ENCODE measurements at places on chromosomes 2 and 18. TPM values are rescaled to one million over a fixed set of nuclear protein-coding genes. Genes with fewer than 3 reads are reported as not detected.

Gene CDH19
- total RNA-seq, result 69.6 TPM

Gene EFHD1
- 8.7 TPM for total RNA-seq

Gene AGXT
- total RNA-seq, result not detected

Gene CPS1
- 2.9 TPM for total RNA-seq

- no peaks in the 10 kb centered on the region for H3K4me1 ChIP-seq
- H3K27me3 ChIP-seq, result no peaks in the 10 kb centered on the region
- no peak overlapping the region for H3K27ac ChIP-seq
- no peak overlapping the region for H3K4me3 ChIP-seq
- H3K36me3 ChIP-seq, result no peaks in the 10 kb centered on the region
Measured at GRCh38 chr2:45068571-45069140, 59.4 kb upstream of the SIX2 start.

DNA sequence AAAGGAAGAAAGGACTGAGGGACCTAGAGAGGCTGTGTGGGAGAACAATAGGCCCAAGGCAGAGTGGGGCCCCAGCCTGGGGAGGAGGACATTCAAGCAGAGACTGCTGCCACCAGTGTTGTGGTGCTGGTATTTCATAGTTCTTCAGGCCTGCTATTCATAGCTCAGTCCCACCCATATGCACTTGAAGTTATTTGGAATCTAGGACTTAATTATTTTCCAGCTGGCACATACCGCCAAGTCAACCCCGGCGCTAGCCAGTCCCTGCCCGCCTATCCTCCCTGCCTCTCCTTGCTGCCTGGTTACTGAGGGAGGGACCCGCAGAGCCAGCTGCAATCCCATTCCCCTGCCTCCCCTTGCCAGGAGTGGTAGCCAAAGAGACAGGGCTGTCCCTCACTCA, 141.2 kb downstream of the CABLES1 start:
- H3K27me3 ChIP-seq, result no peaks in the 10 kb centered on the region
- no peaks in the 10 kb centered on the region for H3K36me3 ChIP-seq
- no peak overlapping the region for H3K27ac ChIP-seq
- no peaks in the 10 kb centered on the region for H3K4me1 ChIP-seq
- H3K4me3 ChIP-seq, result no peak overlapping the region

DNA sequence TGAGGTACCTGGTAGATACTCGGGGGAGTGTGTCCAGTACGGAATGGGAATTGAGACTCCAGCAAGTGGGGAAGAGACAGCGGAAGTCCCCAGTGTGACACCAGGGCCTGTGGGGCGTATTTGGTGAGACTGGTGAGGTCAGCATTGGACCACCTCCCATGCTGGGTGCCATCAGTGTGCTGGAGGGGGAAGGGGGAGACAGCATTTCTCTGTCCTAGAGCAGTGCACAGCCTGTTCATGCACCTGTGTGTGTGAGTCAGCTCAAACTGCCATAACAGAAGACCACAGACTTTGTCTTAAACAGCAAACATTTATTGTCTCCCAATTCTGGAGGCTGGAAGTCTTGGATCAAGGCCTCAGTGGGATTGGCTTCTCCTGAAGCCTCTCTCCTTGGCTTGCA, 301.8 kb downstream of the GBX2 start:
- no peaks in the 10 kb centered on the region for H3K36me3 ChIP-seq
- H3K4me1 ChIP-seq, result no peaks in the 10 kb centered on the region
- no peak overlapping the region for H3K4me3 ChIP-seq
- no peak overlapping the region for H3K27ac ChIP-seq
- H3K27me3 ChIP-seq, result no peaks in the 10 kb centered on the region

DNA sequence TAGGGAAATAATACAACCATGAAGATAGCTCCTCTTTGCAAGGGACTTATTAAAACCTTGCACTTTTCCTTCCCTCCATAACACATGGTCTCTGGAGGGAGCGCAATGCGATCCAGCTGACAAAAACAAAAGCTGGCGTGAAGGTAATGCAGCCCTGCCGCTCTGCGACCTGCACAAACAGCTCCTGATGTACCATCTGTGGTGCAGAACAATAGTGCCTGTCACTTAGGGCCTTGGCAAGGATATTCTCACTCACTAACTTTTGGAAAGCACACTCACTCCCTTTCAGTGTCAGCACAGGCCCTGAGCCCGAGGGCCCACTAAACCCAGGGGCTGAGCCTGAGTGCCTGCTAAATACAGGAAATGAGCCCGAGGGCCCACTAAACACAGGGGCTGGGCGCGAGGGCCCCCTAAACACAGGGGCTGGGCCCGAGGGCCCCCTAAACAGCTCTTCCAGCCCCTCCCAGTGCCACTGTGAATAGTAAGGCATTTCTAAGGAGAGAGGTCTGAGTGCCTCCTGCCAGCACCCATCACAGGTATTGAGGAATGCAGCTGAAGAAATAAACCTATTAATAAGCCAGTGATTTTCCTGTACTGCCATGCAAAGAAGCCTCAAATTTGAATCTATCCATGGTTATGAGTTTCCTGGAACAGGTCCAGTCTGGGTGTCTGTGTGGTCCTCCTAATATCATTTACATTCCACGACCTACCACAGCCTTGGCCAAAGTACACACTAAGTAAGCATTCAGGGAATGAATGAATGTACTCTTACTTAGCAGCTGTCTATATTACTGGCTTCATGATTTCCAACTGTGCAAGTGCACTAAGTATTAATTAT, 9.3 kb downstream of the L3MBTL4 start:
- H3K27me3 ChIP-seq, result no peaks in the 10 kb centered on the region
- H3K4me1 ChIP-seq, result no peaks in the 10 kb centered on the region
- DNase-seq, result no peak
- H3K4me3 ChIP-seq, result no peak overlapping the region

DNA sequence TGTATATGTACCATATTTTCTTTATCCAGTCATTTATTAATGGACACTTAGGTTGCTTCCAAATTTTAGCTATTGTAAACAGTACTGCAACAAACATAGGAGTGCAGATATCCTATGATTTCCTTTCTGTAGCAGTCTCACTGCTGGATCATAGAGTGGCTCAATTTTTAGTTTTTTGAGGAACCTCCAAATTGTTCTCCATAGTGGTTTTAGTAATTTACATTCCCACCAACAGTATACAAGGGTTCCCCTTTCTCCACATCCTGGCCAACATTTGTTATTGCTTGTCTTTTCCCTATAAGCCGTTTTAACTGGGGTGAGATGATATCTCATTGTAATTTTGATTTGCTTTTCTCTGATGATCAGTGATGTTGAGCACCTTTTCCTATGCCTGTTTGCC, 114.3 kb downstream of the TMEM17 start:
- no peak overlapping the region for H3K4me3 ChIP-seq
- no peak for DNase-seq
- H3K36me3 ChIP-seq, result no peaks in the 10 kb centered on the region
- no peaks in the 10 kb centered on the region for H3K4me1 ChIP-seq
- H3K27me3 ChIP-seq, result no peaks in the 10 kb centered on the region
- H3K27ac ChIP-seq, result no peak overlapping the region

GRCh38 chr2:86703704-86704361, 16.3 kb upstream of the RMND5A start:
- H3K27me3 ChIP-seq, result no peaks in the 10 kb centered on the region
- H3K36me3 ChIP-seq, result no peaks in the 10 kb centered on the region
- no peak overlapping the region for H3K4me3 ChIP-seq
- DNase-seq, result no peak
- peaks cover 9% of the 10 kb centered on the region for H3K4me1 ChIP-seq

GRCh38 chr18:6546229-6546628, 131.5 kb upstream of the L3MBTL4 start:
- DNase-seq, result no peak
- H3K4me3 ChIP-seq, result no peak overlapping the region
- H3K4me1 ChIP-seq, result no peaks in the 10 kb centered on the region
- no peaks in the 10 kb centered on the region for H3K27me3 ChIP-seq
